NCI-H748 treated with DMSO at 0.1 percent for 48 hours (cell line): ENCODE measurements at places on chromosomes 16 and 17.

DNA sequence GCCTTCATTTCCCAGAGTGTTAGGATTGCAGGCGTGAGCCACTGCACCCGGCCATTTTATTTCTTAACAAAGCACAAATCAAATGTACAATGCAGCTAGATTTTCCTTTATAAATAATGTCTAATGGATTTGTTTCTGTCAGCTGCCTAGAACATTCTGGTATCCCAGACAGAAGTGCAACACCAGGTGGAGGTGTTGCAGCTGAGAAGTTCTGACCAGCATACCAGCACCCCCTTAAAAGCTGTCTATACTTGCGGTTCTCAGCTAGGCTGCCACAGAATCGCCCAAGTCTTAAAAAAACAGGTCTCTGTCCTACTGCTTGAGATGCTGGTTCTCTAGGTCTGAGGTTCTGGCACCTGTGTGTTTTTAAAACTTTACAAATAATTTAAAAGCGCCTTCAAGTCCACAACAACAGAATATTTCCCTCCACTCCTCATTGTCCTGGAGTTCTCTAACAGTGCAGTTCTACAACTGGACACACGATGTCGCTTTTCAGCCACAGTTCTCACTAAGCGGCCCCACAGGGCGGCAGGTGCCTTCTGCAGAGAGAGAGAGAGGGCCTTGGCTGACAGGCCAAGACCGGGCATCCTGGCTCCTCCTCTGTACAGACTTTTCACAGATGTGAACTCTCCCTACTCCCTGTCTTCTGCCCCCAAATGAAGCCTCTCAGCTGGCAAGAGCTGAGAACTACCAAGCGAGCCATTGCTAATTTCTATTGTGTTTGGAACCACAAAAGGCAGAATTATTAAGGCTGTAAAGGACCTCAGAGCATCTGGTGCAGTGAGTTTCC is 32.6 kb upstream of the MEOX1 start:
- DNase-seq = peak; percentile 61

- no peak for DNase-seq
These were observed 24.1 kb upstream of the ABR start for GRCh38 chr17:1203967-1204291.

GRCh38 chr17:10226930-10227695 is 28.7 kb upstream of the GAS7 start:
- DNase-seq = no peak

DNA sequence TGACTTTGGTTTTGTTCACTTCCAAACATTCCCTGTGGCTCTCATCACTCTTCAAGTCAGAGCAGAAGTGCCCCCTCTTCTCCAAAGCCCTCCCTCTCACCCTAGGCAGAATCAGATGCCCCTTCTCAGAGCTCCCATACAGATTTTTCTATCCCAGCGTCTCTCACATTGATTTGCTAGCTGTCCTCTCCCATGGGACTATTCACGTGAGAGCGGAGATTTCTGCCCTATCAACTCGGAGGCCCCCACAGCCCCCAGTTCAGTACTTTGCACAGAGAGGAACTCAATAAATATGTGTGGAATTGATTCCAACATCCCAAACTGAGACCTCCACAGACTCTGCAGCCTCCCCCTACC is 182.6 kb downstream of the C16orf78 start:
- no peak for DNase-seq

- no peak for DNase-seq
These were observed 33.8 kb upstream of the SBK1 start for GRCh38 chr16:28258567-28258966.

DNA sequence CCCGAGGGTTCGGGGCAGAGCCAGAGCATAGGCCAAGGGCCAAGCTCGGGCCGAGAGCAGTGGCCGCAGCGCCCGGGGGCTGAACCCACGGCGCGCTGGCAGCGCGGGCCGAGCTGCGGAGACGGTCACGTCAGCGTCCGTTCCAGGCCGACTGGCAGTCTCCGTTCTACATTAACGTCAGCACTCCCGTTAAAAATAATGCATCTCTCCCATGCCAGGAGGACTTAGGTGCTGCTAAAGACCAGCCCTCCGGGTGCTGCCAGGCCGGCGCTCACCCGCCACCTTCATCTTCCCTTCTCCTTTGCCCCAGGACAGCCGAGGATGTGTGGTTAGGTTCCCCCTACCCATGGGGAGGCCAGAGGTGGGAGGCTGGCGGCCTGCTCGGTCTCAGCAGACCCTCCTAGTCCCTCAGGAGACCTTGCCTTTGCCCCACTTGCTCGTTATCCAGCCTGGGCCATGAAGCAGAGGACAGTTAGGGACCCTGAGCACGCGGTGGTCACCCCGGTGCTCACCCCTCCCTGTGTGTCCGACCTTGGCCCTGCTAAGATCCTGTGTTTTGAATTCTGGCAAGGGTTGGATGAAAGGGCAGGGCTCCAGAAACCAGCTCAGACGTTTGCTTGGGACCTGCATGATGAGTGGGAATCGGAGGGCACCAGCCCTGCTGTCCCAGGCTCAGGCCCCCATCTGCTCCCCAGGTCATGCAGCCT is 572 bp downstream of the MPG start:
- no peak for DNase-seq

DNA sequence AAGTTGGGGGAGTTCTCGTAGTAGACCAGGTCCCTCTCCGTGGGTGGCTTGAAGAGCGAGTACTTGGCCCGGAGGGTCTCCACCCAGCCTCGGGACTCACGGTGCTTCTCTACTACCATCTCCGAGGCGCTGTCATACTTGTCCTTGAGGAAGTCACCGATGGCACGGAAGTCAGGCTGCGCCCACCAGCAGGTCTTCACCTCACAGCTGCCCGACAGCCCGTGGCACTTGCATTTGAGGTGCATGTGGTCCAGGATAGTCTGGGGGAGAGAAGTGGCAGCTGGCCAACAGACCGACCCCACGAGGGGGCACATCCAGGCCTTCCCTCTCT is 50.0 kb downstream of the WNT3 start:
- DNase-seq = no peak

GRCh38 chr16:85372627-85373372 is 240.3 kb upstream of the GSE1 start:
- no peak for DNase-seq

- no peak for DNase-seq
These were observed 37.5 kb downstream of the RBFOX3 start for GRCh38 chr17:79573196-79573896.

DNA sequence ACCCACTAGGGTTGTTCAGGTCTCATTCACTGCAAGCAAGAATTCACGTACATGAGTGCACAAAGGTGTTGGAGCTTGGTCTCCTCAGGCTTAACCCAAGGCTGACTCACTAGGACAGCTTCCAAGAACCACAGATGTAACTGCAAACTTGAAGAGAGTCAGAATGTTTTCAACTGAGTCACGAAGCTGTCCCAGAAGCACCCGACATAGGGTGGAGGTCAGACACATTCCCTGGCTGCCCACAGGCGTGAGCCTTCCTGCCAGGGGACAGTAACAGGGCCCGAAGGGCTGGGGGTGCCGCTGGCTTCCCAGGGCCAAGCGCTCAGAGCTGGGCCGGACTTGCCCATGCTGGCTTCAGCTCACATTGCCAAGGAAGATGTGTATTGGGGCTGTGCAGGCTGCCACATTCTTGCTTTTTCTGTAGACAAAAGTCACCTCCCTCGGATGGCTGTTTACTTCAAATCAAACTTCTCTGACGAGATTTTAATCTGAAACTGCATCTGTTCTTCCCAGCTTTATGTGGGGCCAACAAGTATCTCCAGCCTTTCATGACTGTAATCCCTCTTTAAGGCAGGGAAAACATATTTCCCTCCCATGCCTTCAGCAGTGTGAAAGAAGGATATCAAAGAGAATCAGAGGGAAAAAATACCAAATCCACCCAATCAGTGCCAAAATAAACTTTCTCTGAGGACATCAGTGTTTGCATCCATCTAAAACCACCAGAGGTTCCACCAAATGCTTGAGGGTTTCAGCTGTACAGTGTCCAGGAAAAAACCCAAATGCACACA is 14.3 kb downstream of the CMTM3 start:
- no peak for DNase-seq

GRCh38 chr16:28010671-28011070 is 52.8 kb downstream of the GSG1L start:
- no peak for DNase-seq

GRCh38 chr16:25126820-25127232 is 15.3 kb downstream of the LCMT1 start:
- no peak for DNase-seq

GRCh38 chr17:58153046-58153445 is 4.9 kb downstream of the OR4D1 start:
- no peak for DNase-seq

- no peak for DNase-seq
These were observed 65.8 kb downstream of the WSCD1 start for GRCh38 chr17:6135996-6136395.

- DNase-seq = no peak
These were observed 107.7 kb upstream of the GPR139 start for GRCh38 chr16:20181416-20181815.

GRCh38 chr16:72952811-72953271 is 95.1 kb downstream of the ZFHX3 start:
- no peak for DNase-seq

GRCh38 chr17:58310511-58311428 is 17.8 kb downstream of the TSPOAP1 start:
- no peak for DNase-seq

GRCh38 chr16:9846362-9847099 is 335.7 kb downstream of the GRIN2A start:
- no peak for DNase-seq

DNA sequence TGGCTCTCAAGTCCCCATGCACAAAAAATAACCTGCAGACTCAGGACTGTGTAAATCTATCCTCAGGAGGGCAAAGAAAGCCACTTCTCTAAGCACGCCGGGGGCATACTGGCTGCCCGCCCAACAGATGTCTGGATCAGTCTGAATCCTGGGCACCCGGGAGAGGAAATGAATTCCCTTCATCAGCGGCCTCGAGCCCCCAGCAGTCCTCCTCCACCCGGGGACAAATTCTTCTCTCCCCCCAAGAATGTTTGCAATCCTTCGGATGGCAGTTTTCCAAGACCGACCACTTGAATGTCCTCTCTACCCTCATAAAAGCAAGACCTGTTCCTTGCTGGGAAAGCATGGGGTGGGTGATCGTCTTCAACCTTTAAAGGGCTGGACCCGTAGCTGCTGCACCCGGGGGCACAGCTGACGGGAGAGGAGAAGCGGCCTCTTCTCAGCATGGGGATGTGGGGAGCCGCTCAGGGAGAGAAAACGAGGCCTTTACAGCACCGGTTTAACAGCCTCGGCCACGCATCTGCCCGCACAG is 9.4 kb upstream of the MAP2K3 start:
- no peak for DNase-seq

DNA sequence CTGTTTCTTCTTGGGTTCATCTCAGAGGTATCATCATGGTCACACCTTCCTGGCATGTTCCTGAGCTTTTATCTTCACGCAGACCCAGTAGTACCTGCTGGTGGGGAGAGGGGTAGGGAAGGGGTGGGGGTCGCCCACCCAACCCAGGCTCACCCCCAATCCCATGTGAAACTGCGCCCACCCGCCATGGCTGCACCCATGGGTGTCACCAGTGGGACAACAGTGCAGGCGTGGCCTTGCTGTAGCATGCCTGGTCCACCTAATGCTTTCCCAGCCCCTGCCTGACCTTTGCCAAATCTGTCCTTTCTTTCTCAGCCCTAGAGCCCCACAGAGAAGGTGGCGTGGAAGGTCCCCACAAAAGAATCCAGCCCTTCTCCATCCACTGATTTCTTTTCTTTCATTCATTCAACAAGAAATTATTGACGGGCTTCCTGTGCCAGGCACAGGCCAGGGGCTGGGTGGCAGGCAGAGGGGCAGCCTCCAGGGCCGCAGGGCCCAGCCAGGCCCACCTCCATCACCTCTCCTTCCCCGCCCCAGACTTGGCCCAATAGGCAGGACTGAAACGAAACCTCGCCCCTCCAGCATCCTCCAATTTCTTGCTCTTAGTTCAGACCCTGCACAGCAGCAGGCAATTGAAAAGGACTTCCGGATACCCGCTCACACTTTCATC is 79.1 kb upstream of the TNRC6C start:
- DNase-seq = no peak

DNA sequence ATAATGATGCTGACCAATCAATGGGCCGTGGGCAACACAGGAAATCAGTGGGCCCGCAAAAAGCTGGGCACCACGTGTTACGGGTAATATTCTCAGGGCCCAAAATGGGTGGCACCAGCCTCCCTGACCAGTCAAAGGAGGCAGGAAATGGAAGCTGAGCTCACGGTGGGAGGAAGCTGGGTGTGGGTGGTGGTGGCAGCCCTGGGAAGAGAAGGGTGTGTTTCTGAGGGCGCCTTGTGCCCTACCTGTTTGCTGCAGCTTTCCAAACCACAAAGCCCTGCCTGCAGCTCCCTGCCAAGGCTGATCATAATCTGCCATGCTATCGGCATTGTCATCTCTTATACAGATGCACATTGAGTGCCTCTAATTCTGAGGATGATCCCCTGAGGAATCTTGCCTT is 457.9 kb downstream of the SLC39A11 start:
- no peak for DNase-seq

- no peak for DNase-seq
These were observed 13.1 kb upstream of the ABCC3 start for GRCh38 chr17:50621574-50622031.

DNA sequence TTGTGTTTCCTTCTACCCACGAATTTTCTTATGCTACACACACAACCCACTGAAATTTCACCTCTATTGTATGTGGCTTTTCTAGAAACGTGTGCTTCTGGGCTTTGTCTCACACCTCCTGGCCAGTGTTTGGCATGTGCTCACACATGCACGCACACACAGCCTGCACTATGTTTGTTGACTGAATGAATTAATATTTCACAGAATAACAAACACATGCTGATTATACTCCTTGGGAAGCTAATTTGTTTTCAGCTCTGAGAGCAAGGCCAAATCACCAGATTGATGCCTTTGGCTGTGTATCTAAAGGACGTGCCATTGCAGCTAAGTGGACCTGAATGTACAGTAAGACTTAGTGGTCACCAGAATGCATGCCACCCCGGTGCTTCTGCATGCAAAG is 210.7 kb downstream of the WWOX start:
- DNase-seq = no peak

DNA sequence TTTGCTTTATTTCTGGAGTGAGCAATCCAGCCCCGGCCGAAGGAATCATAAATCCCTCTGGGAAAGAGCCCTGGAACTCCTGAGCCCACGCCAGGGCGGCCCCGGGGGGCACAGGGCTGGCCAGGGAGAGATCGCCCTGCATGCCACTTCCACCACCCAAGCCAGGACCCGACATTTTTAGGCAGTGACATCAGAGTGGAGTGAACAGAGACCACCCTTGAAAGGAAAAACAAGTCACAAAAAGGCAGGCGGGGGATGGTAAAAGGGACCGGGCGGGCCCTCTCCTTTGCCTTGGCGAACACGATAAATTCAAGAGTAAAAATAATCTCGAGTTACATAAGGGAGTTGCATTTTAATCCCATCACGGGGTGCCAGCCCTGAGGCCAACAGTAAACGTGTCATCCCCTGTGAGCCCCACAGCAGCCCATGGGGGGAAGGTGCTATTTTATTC is 284.1 kb downstream of the C16orf95 start:
- no peak for DNase-seq

GRCh38 chr17:60600490-60601446 is 775 bp downstream of the PPM1D start:
- DNase-seq = peak; percentile 34

DNA sequence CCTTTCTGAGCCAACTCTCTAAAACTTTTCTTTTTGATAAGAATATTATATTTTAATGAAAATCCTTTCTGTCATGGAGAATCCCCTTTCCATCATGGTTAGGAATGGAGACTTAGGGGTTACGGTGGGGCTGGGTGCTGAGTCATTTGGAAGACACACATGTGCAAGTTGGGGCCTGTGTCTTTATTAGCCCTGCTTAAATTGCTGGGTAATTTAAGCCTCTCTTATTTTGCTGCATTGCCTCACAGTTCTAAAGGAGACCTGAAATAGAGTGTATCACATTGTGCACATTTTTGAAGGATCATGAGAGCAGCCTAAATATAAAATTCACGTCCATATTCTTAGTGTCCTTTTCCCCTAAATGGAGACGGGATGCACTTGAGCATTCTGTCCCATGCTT is 61.8 kb upstream of the RBFOX1 start:
- DNase-seq = no peak
